ENCODE measurements at places on chromosomes 1 and 21. TPM values are rescaled to one million over a fixed set of nuclear protein-coding genes. Genes with fewer than 3 reads are reported as not detected.

DNA sequence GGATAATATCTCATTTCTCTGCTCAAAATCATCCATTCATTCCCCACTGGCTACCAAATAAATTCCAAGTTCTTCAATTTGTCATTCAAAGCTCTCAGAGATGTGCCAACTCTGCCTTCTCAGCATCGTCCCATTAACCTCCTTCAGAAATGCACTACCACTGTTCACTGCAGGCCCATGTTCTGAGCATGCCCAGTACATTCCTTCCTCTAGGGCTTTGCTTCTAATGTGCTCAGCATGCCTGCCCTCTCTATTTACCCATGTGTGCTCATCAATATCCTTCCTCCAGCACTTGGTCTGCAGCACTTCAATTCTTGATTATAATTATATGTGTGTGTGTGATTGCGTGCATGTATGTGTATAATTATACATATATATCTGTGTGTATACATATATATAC, 36.1 kb upstream of the RGS8 start:
- peak; percentile 3 for DNase-seq

GRCh38 chr1:208242941-208243526, 1.1 kb downstream of the PLXNA2 start:
- no peak for DNase-seq

The ITLN1 gene
- total RNA-seq: not detected

GRCh38 chr1:226697151-226697928, 41.7 kb downstream of the ITPKB start:
- no peak for DNase-seq

The MAEL gene
- total RNA-seq: not detected

DNA sequence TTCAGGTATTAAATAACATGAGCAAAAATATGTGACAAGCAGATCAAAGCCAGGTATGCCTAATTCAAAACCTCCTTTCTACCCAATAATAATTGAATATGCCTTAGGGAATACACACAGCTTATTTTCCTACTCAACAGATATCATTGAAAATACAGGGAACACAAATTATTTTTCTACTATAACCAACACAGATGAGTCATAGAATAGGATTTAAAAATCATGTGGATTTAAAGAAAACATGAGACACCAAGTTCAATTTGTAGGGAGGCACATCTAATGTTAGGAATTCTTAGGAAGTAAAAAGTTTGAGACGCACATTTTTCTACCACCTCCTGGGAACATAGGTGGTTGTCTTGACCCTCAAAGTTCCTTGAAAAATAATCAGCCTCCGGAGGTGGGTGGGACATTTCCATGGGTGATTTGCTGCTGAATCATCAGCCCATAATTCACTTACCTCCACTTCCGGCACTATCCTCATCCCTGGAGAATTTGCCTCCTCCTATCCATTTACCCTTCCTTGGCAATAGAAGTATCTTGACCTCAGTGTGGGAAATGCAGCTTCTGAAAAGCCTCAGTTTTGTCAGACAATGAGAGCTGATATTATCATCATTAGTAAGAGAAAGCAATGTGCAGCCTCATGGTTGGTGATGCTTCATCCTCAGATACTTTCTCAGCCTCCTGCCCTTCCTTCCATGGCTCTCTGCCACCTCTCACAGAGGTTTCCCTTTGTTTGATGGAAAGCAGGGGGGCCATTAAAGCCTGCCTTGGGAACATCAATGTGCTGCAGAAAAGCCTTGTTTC, 33.5 kb upstream of the RGS4 start:
- DNase-seq: no peak

DNA sequence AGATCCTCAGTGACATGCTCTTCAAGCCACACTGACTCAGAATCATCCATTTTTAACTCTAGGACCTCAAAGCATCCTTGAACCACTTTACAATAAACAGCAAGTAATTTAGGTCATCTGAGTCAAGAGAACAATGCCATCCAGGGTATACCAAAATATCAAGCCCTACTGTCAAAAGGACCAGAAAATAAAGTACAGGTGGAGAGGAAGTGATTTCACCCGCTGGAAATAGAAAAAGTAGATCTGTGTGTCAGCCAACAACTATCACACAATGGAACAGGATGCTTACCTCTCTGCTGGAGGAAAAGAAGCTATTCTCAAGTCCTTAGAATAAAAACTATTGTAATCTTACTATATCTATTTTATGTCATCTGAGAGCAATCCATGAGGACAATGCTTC, 37.0 kb downstream of the RERE start:
- no peak for DNase-seq

The SYT6 gene
- total RNA-seq: not detected

GRCh38 chr1:155026154-155026553, 7.4 kb downstream of the DCST2 start:
- no peak for DNase-seq

DNA sequence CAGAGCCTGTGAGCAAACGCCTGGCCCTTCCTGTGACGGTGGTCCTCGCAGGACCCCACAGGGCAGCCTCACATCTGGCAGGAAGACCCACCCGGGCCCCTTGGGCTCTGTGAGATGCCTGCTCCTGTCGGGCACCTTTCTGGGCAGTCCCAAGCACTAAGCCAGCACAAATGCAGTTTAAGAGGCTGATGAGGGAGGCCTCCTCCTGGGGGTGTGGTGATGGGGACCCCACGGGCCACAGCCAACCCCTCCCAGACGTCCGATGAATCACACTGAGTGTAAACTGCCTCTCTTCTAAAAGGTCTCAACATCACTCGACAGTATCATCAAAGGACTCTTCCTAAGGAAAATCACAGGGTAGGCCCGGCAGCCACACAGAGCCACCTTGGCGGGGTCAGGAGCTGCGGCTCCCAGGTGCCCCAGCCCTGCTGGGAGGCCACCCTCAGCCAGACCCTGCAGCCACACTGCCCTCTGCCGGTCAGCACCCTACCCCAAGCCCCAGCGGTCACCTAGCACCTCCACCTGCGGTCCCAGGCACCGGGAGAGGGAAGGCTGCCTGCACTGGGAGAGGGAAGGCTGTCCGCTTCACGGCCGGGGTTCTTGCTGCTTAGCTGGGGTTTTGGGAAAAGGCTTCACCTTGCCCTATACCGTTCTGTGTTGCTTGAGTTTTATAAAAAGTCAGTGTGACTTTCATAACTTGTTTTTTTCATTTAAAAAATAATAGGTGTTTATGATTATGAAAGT, 3.9 kb upstream of the PRKCZ start:
- DNase-seq: peak; percentile 19

- no peak for DNase-seq
Measured at GRCh38 chr1:235923466-235924021, 56.8 kb upstream of the LYST start.

The CA6 gene
- total RNA-seq: not detected

DNA sequence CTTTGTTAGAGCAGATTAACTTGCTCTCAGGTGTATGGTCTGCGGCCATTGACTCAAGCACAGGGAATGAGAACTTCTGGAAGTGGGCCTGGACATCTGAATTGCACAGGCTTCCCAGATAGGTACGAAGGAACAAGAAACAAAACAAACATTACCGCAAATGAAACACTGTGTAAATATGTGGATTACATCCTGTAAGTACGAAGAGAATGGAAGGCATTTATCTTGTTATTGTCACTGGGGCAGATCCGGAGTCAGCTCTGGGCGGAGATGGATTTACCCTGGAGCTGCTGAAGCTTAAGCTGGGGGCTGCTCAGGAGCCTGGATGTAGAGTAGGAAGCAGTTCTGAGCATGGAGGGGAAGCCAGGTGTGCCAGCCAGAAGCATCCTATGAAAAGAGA, 6.8 kb downstream of the HES2 start:
- DNase-seq: no peak

- no peak for DNase-seq
Measured at GRCh38 chr1:166116026-166116425, 50.8 kb downstream of the FAM78B start.

GRCh38 chr1:24341260-24341659, 22.1 kb downstream of the GRHL3 start:
- DNase-seq: no peak

DNA sequence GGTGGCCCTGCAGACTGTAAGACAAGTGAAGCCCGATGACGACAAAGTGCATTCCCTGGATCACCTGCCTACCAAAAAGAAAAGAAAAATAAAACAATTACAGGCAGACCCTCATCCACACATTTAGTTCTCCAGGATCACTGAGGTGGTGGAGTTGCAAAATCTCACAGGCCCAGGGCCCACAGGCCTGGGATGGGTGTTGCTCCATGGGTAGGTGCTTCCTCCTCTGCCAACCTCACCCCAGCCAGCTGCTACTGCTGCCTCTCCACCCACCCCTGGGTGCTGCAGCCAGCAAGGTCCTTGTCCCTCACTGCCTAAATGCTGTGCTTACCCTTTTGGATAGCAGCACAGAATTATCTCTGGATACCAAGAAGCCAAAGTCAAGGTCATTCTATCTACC, 146.4 kb upstream of the GALNT2 start:
- no peak for DNase-seq

GRCh38 chr1:14855801-14856200, 257.3 kb downstream of the KAZN start:
- DNase-seq: no peak

DNA sequence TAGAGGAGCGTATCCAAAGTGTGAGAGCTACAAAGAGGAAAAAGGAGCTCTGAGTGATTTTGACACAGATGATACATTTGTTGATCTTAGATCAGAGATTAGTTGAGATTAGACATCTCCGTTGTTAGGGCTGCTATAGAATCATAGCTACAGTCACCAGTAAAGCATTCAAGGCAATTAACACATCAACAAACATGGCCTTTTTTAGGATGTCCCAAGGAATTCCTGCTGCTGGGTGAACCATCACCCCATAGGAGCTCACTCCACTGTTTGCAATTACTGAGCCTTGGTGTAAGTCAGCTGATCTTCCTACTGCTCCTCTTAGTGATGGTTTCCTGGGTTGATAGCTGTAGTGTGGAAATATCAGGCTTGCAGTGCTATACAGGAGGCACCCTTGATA, 6.7 kb upstream of the RSRP1 start:
- no peak for DNase-seq

GRCh38 chr1:1937061-1937460, 18.0 kb upstream of the TMEM52 start:
- DNase-seq: no peak

- peak; percentile 31 for DNase-seq
Measured at GRCh38 chr1:54671985-54672608, 30.5 kb downstream of the MROH7 start.

GRCh38 chr1:37257646-37258045, 216.7 kb upstream of the ZC3H12A start:
- DNase-seq: no peak

DNA sequence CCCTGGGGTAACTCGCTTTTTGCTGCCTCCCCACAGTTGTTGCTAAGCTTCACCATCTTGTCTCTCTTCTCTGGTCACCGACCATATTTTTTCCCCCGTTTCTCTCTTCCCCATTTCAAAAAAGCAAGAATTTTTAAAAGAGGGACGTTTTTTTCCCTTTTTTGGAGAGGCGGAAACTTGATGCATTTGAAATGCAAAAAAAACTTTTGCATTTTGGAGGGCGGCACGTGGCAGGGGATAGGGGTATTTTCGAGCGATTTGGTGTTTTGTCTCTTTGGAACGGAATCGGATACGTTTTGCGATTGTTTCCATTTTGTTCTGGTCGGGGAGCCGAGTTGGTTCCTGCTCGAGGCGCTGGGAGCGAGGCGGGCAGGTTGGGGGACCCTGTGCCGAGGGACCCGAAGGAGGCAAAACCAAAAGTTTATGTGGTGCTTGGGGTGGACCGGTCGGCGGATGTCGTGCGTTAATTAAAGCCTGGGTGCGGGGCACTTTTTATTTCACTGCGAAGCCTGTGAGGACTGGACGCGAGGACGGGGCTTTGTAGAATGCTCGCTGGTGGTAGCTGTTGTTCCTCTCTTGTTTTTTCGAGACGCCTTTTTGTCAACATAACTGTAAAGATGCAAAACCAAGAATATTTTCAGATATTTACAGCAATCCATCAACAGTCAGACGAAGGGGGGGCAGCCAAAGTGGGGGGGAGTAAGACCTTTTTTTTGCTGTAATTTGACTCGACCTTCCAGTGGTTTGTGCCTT, 884 bp downstream of the H3-3A start:
- DNase-seq: peak; percentile 39

The PLA2G2C gene
- not detected for total RNA-seq

DNA sequence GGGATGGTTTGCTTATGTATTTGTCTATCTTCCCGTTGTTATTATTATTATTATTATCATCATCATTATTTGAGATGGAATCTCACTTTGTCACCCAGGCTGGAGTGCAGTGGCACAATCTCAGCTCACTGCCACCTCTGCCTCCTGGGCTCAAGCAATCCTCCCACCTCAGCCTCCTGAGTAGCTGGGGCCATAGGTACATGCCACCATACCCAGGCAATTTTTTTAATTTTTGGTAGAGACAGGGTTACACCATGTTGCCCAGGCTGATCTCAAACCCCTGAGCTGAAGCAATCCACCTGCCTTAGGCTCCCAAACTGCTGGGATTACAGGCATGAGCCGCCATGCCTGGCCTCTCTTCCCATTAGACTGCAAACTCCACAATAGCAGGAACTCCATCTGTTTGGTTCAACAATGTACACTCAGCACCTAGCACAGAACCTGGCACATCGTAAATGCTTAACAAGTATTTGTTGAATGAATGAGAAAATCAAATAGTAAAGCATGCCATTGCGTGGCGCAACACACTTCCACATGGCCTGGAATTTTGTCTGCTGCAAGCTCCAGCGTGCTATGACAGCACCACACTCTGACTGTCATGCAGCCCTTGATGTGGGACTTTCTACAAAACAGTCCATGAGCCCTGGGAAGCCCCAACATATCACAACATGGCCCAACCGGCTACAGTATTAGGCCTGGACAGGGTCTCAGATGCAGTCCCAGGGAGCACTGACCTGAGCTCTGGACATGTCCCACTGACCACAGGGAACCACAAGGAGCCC, 3.8 kb upstream of the TINAGL1 start:
- no peak for DNase-seq

All from NCI-H460 (cell line).